NCI-H774 (cell line): ENCODE measurements at places on chromosomes 5 and 9.

DNA sequence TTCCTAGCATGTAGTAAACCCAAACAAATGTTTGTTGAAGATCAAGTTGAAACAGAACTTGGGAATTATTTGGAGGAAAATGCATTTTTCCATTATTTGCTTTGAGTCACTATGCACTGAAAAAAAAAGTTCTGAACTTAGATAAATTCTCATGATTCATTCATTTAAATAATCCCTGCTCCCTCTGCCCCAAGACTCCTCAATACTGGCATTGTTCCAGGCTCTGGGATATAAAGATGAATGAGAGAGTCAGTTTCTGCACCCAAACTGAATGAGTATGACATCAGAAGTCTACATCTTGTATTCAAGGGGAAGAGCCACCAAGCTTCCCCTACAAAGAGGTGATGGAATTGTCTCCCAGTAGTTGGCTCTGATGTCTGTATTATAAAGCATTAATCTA lies 123.9 kb downstream of the SEC61B start:
- no peak for DNase-seq

DNA sequence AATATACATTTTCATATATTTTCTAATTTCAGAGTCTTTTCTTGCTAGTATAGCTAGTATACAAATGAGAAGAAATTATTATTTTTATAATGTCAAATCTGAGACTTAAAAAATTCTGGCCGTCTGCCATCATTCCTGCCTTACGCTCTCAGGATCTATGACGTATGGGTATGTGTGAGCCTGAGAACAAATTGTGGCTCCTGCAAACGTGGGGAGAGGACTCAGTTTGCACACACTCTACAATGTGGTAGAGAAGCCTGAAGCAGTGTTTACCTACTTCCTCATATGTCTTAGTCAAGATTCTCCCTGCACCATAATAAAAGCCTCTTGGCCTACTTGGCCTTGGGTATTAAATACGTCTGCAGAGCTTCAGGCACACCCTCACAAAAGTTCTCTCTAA lies 825.4 kb downstream of the SEMA5A start:
- no peak for DNase-seq

DNA sequence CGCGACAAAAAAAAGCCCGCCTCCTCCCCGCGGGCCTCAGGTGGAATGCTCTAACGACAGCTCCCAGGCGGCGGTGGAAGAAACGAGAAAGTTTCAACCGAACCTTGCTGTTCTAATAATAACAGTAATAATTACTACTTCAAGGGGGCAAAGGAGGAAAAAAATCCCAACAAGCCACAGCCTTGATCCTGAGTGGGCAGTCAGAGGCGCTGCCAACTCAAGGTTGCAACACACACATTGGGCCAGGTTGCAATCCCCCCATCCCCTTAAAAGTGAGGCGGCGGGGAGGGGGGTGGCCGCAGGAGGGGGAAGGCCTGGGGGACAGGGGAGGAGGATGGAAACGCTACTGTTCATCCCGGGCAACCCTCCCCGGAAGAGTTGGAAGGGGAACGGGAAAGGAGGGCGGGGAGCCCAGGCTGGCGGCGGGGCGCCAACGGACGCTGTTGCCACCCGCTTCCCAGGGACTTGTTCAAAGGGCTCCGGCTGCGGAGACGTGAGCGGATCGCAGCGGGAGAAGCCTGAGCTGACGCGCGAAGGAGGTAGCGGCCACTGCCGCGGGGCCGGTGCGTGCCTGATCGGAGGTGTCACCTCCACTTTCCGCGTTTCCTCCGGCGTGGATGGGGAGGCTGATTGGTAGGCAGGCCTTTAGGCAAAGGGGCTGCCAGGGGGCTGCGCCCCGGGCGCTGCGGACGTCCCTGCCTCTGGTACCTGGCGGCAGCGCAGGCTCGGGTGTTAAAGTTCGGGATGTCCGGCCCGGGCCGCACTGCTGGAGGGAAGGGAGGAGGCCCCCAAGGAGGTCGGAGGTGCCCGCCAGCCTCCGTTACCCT lies 647 bp downstream of the SMARCA2 start:
- DNase-seq = peak; percentile 42

GRCh38 chr9:4489919-4490704 lies at the start of gene SLC1A1:
Gene SLC1A1, plus strand, starts transcription at chr9:4490468. Its CDS starts 212 bp downstream, at chr9:4490680.
- peak; percentile 52 for DNase-seq

DNA sequence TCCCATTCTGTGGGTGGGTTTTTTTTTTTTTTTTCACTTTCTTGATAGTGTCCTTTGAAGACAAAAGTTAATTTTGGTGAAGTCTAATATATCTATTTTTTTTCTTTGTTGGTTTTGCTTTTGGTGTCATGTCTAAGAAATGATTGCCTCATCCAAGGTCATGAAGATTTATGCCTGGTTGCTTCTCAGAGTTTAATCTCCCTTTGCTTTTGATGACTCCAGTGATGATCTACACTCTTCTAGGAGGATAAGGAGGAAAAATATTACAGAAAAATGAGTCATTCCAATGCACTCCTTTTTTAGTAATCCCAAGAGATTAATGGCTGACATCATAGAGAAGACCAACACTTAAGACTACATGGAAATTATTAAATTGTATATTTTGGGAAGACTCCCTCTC lies 79.7 kb upstream of the ICE1 start:
- DNase-seq = no peak

GRCh38 chr9:37229882-37230482 lies 109.6 kb downstream of the ZCCHC7 start:
- no peak for DNase-seq

DNA sequence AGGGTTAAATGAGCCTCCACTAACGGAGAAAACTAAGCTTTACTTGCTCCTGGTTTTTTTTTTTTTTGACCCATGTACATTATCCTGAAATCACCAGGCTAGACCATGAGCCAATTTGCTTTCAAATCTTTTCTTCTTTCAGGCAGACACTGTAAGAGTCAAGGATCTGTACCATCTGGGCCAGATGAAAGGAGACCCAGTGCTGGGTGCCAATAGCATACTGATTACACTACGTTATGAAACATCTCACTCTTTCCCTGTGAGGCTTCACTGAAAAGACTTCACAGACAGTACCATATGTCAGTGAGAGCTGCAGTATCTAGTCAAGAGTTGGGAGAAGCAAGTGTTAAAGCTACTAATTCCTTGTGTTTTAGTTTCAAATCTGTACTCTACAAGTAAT lies 161.2 kb upstream of the PTPRD start:
- DNase-seq = no peak

GRCh38 chr5:10106806-10107205 lies 142.9 kb downstream of the ATPSCKMT start:
- no peak for DNase-seq

GRCh38 chr5:73900566-73900965 lies 274.6 kb downstream of the ARHGEF28 start:
- no peak for DNase-seq

DNA sequence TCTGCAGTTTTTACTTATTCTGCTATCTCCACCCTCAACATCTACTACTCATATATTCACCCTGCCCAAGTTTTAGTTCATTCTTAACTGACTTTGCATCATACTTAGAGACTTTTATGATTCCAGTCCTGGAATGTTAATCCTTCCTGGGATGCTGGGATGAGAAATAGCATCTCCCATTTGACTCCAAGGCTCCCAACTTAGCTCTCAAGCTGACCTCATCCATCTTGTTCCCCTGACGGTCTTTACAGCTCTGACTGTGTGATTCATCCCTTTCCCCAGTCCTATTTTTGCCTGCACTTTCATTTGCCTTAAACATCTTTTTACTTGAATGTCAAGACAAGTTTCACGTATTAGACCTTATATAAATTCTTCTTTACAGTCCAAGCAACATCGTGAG lies 297.8 kb downstream of the EPB41L4A start:
- no peak for DNase-seq

DNA sequence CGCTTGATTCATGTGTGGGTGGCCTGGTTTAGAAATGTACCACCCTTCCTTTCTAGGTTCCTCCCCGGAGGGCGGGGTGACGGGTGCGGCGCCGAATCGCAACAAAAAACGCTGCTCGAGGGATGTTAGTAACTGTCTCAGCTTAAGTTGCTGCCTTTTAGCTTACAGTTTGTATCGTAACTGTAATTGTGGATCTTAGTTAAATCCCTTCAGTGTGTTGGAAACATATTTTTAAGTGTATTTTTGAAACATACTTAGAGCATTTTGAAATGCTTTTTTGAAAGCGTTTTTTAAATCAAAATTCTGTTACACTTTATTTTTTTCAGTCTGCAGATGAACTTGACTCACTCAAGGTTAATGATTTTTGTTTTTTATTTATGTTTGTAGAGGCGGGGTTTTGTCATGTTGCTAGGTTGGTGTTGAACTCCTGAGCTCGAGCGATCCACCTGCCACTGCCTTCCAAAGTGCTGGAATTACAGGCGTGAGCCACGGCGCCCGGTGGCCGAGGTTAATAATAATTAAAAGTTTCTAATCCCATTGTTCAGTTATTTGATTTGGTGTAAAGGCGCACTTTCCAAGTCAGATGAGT lies 997 bp upstream of the CHD1 start:
- no peak for DNase-seq

DNA sequence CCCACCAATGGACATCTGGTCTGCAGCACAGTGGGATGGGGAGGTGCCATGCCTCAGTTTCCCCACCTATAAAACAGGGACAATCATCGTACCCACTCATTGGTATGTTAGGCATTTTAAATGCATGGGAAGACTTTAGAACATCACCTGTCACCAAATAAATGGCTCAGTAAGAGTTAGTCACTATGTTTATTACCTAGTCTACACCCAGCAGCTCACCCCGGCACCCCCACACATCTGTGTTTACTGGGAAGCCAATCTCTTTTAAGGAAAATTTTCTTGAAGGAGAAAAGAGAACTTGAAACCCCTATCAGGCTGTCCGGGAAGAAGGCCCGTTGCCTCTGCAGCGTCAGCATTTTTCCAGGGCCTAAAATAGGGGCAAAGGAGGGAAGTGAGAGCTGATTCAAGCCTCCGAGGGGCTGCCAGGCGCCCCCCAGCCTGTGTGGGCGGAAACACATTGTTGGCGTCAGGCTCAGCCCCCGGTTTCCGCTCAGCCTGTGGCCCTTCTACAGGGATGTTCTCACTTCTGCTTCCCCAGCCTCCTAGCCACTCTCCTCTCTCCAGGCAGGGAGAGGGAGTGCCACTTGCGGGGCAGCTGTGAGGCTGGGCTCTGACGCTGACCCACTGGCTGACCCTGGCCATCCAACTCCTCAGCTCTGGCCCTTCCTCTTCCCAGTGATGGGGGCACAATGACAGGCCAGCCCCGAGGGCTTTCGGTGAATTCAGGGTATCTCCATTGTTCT lies 4.6 kb downstream of the CSF1R start:
- DNase-seq = no peak

DNA sequence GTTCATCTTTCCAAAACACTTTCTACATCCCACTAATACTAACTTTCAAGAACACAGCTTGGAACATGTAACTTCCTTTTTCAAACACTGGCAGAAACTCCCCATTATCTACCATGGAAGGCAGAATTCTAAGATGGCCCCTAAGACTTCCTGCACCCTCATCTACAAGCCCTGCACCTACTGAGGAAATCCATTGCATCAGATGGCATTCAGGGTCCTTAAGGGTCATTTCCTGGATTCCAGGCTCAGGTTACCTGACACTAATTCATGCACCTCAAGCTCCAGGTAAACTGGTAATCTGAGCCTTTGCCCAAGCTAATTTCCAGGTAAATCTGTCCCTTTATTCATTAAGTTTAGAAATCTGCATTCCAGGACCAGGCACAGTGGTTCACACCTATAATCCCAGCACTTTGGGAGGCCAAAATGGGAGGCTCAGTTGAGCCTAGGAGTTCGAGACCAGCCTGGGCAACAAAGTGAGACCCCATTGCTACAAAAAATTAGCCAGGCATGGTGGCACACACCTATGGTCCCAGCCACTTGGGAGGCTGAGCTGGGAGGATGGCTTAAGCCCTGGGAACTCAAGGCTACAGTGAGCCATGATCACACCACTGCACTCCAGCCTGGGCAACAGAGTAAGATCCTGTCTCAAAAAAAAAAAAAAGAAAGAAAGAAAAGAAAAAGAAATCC lies 91.6 kb downstream of the NFIB start:
- no peak for DNase-seq

GRCh38 chr9:84862810-84863287 lies 193.3 kb downstream of the NTRK2 start:
- no peak for DNase-seq

DNA sequence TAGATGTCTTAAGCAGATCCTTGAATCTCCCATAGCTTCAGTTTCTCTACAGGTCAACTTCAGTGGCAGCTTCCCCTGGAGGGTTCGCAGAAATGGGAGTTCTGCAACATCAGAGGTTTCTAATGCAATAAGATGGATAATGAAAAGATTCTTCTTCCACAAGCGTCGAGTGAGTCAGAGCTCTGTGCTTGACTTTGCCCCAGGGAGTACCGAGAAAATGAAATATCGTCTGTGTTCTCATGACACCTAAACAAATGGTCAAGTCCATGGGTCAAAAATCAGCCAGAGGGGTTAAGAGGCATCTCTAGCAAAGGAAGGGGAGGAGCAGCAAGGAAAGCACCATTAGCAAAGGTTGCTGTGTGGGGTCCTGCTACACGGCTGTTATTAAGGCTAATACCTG lies 3.2 kb upstream of the ADRA1B start:
- no peak for DNase-seq

- DNase-seq = no peak
Measured at GRCh38 chr5:147669169-147669869, 113.2 kb downstream of the JAKMIP2 start.

GRCh38 chr9:134663084-134663483 lies 21.5 kb downstream of the COL5A1 start:
- DNase-seq = no peak

DNA sequence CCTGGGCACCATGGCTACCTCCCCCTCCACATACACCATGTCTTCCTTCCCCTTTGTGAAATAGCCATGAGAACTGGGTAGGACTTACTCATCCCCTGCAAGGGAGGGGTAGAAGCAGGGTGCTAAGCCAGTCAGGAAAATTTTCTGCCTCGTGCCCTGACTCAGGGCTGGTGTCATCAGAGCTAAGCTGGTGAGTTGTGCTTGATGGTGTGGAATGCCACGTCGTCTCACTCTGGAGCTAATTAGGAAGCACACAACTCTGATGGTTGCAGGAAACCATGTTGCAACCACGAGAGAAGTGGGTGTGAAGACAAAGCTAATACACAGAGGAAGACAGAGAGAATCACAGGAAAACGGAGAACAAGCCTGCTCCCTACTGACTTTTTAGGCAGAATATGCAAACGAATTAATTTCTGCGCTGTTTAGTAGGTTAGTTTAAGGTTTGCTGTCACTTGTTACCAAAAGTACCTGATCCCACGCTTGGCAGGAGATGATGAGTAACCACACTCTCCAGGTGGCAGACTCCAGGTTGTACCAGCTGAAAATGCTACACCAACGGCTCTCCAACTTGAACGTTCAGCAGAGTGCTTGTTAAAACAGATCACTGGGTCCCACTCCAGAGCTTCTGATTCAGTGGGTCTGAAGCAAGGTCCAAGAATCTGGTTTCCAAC lies 54.5 kb downstream of the STK10 start:
- DNase-seq = no peak

DNA sequence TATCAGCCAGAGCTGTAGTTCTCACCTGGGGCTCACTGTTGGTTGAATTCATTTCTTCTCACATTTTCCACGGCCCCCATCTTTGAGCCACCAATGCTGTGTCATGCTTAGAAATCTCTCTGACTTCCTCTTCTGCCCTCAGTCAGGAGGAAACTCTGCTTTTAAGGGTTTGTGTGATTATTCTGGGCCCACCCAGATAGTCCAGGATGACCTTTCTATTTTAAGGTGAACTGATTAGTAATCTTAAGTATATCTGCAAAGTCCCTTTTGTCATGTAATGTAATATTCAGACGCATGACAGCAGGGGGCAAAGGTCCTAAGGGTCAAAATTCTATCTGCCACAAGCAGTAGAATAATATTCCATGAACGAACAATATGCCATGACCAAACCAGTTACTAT lies 88.4 kb downstream of the AK8 start:
- DNase-seq = no peak
